ENCODE measurements at places on chromosomes 16 and 17.

DNA sequence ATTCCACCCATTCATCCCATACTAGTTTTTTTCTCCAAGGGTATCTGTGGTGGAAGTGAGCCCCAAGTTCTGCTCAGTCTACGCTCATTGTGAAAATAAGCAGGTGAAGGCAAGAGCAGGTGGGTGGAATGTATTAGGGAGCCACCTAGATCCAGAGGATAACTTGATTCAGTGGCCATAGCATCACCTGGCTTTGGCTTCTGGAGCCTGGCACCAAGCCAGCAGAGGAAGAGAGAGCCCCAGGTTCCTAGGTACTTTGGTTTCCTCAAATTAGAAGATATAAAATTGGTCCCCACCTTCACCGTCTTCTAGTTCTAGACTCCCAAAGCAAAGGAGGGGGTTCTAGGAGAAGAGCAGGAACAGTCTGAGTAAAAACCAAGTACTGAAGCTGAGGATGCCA lies 4.1 kb downstream of the FXR2 start:
- no peak for DNase-seq

- no peak for DNase-seq
These were observed 1.7 kb downstream of the MT2A start for GRCh38 chr16:56610017-56610608.

DNA sequence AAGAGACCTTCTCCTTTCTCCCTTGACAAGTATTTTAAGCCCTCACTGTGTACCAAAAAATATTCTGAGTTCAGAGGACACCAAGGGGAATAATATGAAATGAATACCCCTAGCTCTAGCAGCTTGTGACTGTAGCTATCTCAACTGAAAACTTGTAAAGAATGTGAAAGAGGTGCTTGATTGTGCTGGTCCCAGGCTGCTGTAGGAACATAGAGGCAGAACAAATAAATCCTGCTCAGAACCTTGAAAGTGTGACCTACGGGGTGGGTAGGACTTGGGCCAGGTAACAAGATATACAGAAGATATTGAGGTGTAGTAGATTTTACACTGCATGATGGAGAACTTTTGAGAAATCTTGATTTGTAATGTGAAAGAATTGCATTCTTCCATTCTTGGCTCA lies 606.8 kb downstream of the TOX3 start:
- DNase-seq: no peak

- DNase-seq: no peak
These were observed 201.5 kb downstream of the IRF8 start for GRCh38 chr16:86100205-86101136.

DNA sequence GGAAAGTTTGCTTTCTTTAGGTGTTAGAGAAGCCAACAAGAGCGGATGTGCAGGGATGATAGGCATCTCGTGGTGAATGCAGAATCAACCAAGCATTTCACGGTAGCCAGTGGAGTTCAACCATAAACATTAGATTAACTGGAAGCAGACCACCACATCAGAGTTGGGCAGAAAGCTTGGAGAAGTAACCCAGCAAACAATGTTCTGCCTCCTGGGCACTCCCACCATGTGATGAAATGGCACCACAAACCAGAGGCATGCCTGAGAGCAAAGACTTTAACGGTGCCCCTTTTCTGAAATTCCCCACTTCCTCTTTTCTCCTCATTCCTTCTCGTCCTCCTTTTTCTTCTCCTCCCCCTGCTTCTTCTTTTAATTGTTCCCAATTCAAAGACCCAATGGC lies 193.5 kb upstream of the ANKFN1 start:
- no peak for DNase-seq

DNA sequence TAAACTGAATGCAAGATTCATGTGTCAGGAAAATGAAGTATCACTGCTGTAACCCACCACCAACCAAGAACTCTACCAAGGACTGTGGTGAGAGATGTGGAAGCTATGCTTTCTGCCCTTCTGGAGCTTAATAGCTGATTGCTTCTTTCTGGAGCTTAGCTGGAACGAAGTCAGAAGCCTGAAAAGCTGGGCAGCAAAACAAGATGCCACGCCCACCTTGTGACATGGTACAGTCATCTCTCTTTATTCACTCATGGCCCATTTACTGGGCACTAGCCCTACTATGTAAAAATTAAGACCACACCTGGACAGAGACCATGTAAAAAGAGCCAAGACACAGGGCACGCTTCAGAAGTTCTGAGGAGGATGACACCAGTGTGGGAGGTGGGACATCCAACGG lies 48.1 kb downstream of the TEX2 start:
- no peak for DNase-seq

- peak; percentile 9 for DNase-seq
These were observed 2.5 kb downstream of the TLCD3B start for GRCh38 chr16:30028438-30029076.

DNA sequence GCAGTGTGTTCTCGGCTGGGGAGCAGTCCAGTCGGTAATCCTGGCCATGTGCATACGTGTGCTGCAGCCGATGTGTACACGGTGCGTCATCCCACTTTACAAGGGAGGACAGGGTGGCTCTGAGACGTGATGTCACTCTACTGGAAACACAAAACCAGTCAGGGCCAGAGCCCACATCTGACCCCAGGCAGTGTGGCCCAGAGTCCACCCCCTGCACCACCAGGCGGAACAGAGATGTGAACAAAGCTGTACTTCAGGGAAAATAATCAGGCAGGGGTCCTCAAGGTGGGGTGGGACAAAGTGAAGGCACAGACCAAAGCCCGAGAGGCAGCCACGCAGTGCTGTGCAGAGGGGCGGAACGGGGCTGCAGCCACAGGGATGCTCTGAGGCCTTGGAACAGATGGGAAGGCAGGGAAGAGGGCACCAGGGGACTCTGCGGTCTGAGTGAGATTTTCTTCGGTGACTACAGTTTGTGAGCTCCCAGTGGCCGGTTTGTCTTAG lies 181.5 kb downstream of the ZNF423 start:
- DNase-seq: no peak

DNA sequence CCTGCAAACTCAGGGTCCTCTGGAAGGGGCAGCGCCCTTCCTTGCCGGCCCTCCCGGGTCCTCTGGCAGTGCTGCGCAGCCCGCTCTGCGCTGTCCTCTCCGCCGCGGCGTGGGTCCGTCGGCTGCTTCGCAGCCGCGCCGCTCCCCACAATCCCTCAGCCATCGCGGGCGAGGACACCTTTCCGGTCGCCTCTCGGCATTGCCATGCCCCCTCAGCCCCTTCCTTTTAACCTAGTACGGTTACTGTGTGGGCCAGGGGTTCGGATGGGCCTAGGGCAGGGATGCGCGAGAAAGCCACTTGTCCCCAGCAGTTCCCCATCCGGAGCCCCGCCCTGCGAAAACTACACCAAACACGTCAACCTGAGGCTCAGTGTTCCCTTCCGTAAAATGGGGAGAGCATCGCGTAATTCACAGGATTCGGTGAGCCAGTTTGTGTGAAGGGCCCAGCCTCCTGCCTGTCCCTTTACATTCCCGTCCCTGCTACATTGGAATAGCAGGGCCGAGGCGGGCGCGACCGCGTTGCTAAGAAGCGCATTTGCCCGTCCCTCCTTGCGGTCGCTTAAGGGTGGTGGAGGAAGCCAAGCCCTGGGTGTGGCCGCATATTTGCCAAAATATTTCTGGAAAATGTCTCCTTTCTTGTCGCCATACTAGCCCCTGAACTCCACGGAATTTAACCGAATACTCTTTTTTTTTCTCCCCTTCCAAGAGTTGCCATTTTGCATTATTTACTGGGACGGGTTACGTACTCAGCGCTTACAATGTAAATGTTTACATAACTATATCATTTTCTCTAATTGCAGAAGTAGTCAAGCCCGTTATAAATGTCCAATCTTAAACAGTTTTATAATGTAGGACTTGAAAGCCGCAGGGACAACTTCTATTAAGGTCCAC lies 13.2 kb downstream of the COPZ2 start:
- DNase-seq: no peak

DNA sequence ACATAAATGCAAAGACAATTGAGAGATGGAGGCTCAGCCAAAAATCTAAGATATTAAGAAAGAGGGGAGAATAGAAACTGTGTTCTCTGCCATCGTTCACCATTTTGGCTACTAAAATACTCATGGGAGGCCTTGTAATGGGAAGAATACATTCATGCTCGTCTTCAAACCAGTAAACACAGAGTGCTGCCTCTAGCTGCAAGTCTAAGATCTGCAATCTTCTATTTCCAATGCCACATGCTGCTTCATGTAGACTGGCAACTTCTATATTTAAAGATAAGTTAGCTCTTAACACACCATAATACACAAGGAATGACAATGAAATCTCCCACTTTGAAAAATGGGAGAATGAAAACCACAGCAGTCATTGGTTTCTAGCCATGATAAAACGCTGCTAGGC lies 387.3 kb downstream of the HS3ST3B1 start:
- no peak for DNase-seq

DNA sequence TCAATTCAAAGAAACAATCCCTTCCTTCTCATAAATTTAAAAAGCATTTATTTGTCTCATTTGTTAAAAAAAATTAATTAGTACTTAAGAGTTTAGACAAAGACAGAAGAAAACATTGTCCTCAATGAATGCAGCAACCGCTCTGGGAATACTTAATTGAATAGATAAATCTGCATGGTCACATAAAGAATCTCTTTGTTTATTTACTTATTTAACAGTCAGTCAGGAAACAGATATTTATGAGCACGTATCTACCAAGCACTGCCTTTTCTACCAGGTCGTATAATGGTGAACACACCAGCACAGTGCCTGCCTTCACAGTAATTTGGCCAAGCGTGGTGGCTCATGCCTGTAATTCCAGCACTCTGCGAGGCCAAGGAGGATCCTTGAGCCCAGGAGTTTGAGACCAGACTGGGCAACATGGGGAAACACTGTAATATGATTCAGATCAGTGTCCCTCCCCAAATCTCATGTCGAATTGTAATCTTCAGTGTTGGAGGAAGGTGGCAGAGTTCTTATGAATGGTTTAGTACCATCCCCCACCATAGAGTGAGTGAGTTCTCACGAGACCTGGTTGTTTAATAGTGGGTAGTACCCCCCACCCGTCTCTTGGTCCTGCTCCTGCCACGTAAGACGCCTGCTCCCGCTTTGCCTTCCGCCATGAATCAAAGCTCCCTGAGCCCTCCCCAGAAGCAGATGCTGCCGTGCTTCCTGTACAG lies 8.1 kb downstream of the WIPI1 start:
- no peak for DNase-seq

- DNase-seq: no peak
These were observed at the start of gene RAP1GAP2 for GRCh38 chr17:2796164-2797125. Gene RAP1GAP2 (plus strand): TSS chr17:2796438. CDS start chr17:2796528, 90 bp downstream.

DNA sequence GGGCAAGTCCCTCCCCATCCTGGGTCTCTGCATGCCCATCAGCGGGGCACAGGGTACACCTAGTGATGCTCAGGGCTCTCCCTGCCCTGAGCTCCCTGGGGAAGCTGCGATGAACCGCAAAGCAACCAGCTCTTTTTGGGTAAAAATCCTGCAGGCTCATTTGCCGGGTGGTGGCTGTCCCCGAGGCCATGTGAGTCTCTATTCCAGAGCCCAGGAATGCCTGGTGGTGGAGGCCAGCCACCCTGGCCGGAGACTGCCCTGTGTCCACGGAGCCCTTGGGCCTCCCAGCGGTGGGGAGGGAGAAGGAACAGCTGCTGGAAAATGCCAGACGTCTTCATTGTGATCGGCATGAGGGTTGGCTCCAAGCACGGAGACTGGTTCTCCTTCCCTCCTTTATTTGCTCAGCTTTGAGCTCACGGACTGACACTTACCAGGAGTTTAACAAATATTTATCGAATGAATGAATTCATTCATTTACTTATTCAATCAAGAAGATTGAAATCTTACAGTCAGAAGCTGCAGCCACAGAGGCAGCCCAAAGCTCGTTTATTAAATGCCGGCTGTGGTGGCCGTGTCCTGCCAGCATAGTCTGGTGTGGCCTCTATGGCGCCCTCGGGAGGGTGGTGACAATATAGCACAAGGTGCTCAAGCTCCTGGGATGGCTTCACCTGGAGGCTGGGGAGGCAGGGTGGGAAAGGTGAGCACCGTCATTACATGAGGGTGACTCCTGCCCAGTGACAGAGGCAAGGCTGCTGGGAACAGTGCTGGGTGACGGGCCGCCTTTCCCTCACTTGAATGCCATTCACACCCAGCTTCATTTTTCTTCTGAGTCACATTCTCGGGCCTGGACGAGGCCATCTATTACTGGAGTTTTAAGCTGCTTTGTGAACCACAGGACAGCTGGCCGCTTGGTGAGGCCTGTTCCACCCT lies 31.1 kb upstream of the JPH3 start:
- DNase-seq: no peak

- no peak for DNase-seq
These were observed 19.4 kb downstream of the CIAPIN1 start for GRCh38 chr16:57427824-57428223.

- DNase-seq: no peak
These were observed 52.3 kb downstream of the TAOK1 start for GRCh38 chr17:29442451-29442850.

DNA sequence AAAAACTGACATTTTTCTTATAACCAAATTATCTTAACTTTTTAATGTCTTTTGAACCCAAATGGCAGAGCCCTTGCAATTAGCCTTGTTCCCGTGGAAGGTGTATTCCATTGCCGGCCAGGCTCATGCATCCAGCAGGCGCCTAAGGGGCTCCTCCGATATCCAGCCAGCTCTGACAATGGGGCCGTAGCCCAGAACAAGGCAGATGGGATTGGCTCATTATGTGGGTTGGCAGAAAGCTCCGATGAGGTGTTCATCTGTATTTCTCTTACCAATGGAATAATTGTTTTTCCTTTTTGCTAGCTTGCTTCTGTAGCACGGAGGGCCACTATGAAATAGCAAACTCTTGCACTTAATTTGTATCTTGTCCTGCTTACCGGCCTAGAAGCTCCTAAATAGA lies 208.2 kb upstream of the CHMP6 start:
- DNase-seq: no peak

GRCh38 chr16:11112723-11113348 lies 143.2 kb downstream of the SOCS1 start:
- no peak for DNase-seq

DNA sequence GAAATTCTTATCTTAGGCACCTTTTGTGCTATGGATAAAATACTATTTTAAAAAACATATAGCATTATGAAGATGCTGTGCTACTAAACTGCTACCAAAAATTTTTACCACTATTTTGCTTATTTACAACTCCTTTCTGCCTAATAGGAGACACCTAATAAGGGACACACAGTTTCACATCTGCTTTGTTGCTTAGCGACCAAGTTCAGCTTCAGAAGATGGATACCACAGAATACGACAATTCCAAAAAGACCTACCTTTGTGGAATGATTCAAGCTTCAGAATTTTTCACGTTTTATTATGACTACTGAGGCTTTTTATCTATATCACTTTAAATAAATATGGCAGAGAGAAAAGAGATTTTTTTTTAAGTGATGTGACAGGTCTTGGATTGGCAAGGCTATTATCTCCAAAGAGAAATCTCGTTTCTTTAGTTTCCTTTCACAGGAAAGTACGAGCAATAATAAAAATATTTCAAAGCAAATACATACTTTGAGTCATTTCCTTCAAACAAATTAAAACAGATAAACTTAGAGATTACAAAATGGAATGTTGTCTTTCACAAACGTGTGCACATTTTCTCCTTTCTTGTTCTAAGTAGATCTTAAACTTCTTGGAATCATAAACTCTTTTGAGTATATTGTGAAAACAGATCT lies 35.4 kb downstream of the SPAG9 start:
- no peak for DNase-seq
